ENCODE measurements at places on chromosomes 2 and 18.
A peak's percentile ranks its signal among the peaks of the same experiment; 100 is the strongest.

- no peak for DNase-seq
Measured at GRCh38 chr2:160305081-160305750, 105.1 kb upstream of the ITGB6 start.

DNA sequence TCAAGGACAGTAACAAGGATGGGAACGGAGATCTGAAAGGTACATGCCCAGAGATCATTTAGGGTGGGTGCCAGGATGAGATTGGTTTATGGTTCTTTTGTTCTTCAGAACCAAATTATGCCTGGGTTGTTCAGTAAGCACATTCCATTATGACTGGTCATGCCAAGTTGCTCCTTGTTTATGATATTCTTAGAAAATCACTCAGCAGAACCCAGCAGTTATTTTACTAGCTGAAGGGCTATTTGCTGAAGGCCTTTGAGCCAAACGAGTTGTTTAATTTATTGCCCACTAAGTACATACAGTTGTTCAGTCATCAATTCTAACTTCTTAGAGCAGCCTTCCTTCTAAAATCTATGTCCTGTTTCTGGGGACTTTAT is 635 bp downstream of the SLC3A1 start:
- no peak for DNase-seq

DNA sequence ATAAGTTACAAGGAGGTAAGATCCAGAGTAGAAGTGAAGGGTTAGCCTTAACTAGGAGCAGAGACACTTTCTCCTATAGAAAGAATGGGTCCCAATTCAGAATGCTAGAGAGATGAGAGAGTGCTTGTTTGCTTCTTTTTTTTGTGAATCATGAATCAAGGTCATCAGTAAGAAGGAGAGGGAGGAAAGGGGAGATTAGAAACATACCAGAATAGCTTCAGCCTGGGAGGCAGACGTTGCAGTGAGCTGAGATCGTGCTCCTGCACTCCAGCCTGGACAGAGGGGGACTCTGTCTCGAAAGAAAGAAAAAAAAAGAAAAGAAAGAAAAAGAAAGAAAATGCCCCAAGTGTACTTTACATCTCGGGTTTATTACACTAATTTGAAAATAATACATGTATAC is 55.8 kb upstream of the SLC35F5 start:
- no peak for DNase-seq

GRCh38 chr2:121240436-121240835 is 44.6 kb downstream of the TFCP2L1 start:
- DNase-seq, result no peak

DNA sequence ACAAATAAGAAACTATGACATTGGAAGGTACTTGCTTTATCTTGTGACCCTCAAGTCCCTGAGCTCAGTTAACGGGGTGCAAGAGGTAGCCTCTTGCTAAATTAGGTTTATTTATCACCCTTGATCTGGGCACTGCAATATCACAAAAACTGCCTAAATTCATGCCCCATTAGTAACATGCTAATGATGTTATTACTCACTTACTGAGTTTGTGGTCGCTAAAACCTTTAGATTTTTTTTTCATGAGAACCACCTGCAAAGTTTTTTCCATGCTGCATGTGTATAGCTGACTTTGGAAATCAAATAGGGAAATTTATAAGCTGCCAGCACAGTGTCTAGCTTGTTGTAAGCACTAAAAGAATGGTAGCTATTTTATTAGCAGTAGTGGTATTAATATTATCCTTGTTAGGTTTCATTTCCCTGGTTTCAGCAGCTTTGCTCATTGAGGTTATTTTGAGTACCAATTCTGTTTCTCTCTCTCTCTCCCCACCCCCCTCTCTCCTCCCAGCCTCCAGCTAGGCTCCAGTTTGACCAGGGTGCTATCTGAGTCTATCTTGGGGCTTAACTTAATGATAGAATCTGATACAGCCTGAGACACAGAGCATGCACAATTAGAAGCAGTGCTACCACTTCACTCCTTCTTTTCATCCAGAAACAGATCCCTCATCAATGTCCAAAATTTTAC is 88.7 kb upstream of the ATP8B1 start:
- DNase-seq, result no peak

DNA sequence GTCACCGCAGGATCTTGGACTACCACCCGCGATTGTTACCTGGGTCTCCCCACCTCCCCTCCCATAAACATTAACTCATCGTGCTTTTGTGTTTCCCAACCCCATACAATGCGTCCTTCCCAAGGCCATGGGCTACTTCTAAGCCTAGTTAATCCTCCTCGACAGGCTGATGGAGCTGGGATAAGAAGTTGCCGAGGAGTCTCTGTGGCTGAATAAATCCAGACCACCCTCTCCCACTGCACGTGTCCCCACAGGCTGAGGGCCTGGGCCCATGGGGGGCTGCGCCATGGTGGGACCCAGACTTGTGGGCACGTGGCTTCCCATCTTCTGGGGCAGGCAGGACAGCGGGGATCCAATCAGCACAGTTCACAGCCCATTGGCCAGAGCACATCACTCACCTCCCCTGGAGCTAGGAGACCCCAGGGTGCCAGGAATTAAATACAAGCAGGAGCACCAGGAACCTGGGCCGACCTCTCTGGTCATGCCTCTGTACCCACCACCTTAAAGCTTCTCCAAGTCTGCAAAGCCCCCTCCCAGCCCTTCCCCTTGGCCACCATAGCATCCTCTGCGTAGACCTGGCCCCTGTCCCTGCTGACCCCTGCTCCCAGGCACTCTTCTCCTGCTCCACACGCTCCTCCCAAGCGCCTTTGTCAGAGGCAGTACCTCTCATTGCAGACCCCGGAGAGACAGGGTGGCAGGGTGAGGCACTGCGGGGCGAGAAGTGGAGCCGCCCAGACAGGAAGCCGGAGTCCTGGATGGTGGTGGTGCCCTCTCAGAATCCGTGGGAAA is 51.0 kb upstream of the ID2 start:
- DNase-seq, result no peak

GRCh38 chr2:118510807-118511206 is 336.6 kb downstream of the EN1 start:
- no peak for DNase-seq

GRCh38 chr18:22871809-22872525 is 61.2 kb upstream of the RBBP8 start:
- no peak for DNase-seq

- DNase-seq, result no peak
Measured at GRCh38 chr2:12430407-12431133, 286.2 kb upstream of the TRIB2 start.

GRCh38 chr2:177393203-177393755 is 706 bp downstream of the AGPS start:
- DNase-seq, result peak; percentile 8

DNA sequence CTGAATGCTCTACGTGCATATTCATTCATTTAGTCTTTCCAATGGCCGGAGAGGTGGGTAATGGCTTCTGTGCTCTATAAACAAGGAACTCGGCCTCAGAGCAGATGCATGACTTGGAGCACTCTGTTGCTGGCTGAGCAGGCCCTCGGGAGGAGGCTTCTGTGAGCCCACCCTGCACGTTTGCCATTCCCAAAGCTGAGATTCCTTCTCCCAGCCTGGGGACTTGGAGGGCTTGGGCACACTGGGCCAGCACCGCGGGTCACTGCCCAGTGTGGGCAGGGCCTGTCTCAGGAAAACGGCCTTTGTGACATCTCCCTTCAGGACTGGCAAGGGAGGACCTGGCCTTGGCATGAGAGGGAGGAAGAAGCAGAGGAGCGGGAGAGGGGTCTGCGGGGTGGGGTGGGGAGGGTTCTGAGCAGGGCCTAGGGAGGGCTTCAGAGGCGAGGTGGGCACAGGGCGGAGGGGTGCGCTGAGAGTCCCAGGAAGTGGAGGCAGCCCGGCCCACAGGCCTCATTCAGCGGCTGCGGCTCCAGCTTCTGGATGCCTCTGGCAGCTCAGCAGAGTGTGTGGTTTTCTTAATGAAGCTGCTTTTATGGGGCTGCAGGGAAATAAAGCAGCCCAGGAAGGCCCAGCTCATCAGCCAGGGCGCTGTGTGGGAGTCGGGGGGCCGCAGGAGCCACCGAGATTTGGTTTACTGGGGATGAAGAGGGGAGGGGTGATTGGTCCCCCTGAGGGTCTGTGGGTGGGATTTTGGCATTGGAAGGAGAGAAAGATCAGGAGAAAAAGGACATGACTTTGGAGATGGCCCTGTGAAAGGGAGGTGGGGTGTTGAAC is 51.7 kb upstream of the OTOF start:
- DNase-seq, result no peak

DNA sequence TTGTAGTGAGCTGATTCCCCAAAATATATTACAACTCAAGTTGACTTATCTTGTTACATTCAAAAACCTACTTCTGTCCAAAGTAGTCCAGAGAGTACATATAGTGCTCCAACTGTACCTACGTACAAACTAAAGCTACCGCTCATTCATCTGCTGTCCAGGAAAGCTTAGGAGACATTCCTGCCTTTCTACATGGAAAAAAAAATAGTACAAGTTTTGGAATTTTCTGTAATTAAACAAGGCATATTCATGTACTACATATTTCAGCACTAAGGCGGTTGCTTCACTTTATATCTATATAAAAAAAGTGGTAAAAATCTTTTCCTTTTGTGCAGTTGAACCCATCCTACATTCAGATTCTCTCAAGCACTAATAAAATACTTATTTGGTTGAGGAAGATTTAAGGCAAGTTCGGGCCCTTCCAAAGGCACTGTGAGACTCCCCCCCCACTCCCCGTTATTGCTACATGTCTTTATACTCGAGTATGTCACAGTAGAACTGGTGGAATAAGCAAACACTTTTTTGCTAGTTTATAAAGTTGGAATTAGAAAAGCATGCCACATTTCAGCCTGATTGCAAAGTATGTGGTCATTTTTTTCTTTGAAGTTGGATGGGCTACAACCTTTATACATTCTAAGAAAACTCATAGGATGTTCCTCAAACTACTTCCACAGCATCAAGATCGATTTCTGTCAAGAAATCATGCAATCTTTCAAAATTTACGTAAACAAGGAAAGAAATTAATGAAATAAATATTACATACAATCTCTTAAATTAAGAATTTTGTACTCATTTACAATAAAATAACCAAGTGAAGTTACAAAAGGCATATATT is 3.7 kb downstream of the ZFP36L2 start:
- DNase-seq, result no peak

DNA sequence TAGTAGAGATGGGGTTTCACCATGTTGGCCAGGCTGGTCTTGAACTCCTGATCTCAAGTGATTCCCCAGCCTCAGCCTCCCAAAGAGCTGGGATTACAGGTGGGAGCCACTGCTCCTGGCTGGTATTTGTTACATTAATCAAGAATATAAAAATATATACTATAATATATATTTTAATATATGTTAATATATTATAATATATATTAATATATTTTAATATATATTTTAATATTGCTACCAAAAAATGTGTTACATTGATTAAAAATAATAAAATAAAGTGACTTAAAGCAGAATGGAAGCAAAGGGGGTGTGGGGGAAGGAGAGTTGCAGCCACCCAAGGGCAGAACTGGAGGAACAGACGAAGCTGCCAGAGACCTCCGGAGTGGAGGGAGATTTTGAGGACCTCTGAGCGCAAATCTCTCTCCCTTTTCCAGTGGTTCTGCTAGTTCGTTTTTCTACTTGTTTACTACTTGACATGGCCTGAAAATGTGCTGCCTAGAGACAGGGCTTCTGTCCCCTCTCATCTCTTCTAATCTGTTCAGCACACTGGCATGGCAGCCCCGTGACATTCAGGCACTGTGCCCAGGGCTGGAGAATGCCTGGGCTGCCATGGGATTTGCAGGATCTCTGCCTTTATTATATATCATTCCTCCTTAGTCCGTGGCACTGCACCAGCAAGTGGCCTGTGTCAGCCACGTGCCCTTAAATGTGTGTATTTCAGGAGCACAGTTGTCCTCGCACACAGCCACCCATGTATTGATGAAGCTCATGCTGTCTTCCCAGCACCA is 47.9 kb upstream of the RAB12 start:
- DNase-seq, result no peak

DNA sequence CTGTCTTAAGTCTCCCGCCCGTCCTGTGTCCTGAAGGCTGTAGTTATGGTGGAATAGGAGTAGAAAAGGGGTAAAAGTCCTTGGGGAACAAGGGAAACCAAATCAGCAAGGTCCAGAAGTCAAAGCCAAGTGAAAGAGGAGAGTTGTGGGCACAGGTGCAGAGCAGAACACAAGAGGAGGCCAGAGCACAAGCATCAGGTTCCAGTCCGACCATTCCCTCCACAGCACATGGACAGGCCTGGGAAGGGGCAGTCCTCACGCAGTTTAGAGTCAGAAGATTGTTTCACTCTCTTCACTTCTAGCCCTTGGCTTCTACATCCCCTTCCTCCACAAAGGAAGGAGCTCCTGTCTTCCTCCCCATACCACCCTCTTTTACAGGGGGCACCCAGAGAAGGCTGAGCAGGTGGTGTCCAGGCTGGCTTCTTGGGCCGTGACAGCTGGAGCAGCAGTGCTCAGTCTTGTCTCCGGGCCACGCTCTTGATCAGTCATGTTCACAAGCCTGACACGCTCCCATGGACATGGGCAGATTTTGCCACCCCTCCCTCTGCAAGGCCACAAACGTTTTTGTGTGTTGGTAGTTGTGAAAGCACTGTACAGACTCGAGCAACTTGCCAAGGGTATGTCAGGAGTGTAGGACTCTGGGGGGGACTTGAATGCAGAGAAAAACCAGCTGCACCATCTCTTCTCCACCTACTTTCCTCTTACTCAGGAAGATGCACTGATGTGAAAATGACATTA is 138.5 kb upstream of the DAPL1 start:
- DNase-seq, result no peak

GRCh38 chr18:79329786-79330185 is 65.9 kb upstream of the NFATC1 start:
- DNase-seq, result no peak

- DNase-seq, result no peak
Measured at GRCh38 chr2:157748371-157749142, 119.9 kb upstream of the ACVR1C start.

DNA sequence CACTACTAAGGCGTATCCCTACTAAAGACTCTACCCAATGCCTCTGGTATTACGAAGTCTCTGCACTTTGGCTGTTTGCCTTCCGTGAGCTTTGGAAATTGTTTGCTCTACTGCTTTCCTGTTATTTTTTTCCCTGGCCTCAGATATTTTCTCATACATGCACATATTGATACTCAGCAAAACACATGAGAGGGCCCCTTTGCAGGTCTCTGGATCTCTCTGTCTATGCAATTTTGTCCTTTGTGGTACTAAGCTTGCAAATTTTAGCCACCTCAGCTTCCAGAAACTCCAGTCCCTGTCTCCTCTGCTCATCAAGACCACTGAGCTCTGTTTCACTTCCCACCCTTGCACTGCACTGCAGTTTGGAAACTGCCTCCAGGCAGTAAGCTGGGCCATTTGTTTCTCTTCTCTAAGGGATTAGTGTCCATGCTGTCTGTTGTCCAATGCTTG is 46.6 kb downstream of the TAF1B start:
- DNase-seq, result no peak

DNA sequence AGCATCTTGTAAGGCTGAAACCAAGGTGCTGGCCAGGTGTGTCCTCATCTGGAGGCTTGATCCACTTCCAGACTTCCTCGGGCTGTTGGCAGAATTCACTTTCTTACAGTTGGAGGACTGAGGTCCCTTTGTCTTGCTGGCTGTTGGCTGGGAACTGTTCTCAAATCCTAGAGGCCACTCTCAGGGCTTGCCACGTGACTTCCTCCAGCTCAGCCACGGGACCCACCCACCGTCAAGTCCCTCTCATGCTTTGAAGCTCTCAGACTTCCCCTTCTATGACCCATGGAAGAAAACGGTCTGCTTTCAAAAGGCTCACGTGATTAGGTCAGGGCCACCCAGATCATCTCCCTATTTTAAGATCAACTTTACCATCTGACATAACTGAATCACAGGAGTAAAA is 77.1 kb downstream of the SMAD4 start:
- DNase-seq, result no peak

GRCh38 chr18:75010278-75010677 is 198.7 kb downstream of the PTGR3 start:
- DNase-seq, result no peak

- no peak for DNase-seq
Measured at GRCh38 chr2:212745359-212745758, 206.8 kb upstream of the ERBB4 start.

Data from Ammon's horn (tissue), 1 donor.